NCI-H748 treated with DMSO at 0.1 percent for 48 hours (cell line): ENCODE measurements at places on chromosomes 11 and 22.

- DNase-seq: no peak
These were observed 653 bp downstream of the NAGA start for GRCh38 chr22:42069801-42070516.

DNA sequence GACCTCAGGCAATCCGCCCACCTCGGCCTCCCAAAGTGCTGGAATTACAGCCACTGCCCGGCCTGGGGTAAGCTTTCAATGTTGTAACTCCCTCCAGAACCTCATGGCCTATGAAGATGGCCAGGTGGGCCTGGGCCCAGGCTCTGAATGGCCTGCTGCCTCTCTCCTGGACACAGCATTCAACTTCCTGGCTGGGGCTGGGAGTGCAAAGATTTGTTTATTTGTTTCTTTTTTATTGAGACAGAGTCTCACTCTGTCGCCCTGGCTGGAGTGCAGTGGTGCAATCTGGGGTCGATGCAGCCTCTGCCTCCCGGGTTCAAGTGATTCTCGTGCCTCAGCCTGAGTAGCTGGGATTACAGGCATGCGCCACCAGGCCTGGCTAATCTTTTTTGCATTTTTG is 513 bp upstream of the TSGA10IP start:
- no peak for DNase-seq

DNA sequence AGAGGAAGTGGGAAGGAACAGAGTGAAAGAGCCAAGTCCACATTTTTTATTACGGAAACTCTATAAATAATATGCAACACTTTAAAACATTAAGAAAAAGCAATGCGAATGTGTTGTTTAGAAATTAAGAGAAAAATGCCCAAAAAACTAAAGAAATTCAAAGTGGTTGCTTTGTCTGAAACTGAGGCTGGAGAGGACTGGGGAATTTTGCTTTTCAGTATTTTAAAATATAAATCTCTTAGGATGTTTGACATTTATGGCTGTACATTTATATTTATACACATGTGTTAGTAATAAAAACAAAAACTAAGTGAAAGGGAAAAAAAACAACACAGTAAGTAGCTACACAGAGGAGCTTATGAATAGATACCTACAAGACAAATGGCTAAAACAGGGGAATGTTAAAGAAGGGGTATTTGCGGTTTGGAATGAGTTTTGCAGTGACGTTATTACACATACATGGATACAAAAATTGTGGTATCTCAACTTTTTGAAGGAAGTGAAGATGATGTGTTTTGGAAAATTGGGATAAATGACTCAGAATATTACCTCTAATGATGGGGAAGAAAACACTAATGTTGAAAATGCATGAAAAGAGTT is 97.0 kb upstream of the DRD2 start:
- no peak for DNase-seq

DNA sequence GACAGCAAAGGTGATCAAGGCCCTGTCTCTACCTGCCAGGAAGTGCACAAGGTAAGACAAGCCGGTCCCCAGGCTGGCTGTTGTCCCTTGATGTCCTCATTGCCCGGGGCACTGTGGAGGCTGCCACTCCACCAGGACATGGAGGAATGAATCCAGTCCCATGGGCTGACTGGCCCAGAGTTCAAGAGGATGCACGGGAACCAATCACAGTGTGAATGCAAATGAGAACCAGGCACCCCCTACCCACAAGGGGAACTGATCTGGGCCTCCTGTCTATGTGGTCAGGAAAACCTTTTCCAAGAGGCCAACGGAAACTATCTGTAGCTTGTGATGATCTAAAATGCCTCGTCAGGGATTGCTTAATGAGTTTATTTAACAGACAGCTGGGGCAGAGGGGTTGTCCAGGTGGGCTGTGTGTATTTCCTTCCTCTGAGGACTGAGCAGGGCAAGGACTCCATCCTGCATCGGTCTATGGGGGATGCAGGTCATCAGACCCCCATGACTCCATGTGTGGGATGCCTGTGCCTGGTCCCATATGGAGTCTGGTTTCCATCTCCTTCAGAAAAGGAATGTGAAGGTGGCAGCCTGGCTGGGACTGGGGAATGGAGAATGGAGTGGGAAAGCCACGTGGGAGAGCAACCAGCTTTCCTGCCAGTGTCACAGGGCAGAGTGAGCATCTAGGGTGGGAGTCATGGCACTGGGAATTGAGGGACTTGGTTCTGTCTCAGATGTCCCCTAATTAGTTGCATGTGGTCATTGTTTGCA is 60.5 kb downstream of the CD82 start:
- DNase-seq: no peak

GRCh38 chr11:74312326-74312725 is 886 bp upstream of the P4HA3 start:
- no peak for DNase-seq

DNA sequence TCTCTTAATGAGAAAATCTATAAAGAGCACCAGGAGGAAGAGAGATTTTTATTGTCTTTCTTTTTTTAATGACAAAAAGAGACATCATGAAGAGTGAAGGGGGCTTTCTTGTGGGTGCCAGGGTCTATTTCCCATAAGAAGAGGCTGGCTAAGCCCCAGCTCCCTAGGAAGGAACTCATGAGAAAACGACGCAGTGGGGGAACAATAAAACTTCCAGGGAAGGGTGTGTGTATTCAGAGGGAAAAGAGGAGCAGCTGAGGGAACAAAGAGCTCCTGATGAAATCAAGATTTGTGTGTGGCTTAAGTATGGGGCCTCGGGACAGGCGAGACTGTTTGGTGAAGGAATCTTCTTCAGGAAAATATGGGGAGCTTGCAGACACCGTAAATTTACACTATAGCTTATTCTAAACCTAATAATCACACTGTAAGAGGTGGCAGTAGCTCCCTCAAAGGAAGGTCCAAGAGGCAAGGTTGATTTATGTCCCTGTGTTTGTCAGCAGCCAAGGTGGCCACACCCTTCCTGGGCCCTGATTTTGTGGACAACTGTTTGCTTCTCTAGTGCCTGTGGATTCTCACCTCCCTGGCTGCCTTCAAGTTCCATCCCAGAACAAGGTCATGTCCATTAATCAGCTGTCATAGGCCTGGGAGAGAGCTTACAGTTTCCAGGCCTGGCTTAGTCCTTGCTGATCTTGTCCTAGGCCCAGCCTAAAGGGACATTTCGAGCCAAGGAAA is 615.7 kb downstream of the INSC start:
- no peak for DNase-seq

- DNase-seq: peak; percentile 67
These were observed 146.8 kb upstream of the ZC3H12C start for GRCh38 chr11:109946322-109946846.
